ENCODE measurements at places on chromosomes 13 and 19.

GRCh38 chr13:113471844-113472243 lies 18.6 kb upstream of the ADPRHL1 start:
- no peak for DNase-seq

GRCh38 chr13:107531816-107532215 lies 683.5 kb downstream of the LIG4 start:
- no peak for DNase-seq

GRCh38 chr19:8041531-8041931 lies 11.0 kb upstream of the CCL25 start:
- DNase-seq: no peak

- DNase-seq: no peak
Observed at GRCh38 chr19:31947436-31948115, 397.8 kb upstream of the ZNF507 start.

DNA sequence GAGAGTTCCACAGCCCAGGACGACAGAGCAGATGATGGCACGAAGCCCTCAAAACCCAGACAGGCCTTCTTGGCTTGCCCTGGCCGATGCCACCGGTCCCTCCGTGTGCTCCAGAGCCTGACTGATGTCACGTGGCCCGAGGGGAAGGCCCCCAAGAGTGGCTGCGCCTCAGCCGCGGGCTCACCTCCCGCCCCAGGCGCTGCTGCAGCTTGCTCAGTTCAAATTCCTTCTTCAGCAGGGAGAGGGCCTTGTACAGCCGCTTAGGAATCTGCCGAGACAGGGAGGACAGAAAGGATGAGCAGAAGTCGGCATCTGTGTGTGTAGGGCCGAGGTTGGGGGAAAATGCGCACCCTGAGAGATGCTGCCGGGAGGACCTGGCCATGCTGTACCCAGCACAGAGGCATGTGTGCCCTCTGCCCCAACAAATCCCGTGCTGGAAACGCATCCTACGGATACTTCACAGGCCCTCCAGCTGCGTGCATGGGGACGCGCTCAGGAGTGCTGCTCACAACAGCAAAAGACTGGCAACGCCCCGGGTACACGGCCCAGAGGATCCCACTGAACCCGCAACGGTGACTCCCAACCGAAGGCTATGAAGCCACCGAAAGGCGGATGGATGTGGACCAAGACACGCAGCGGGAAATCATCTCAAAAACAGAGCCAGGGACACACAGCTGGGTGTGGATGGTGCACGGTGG lies 12.9 kb downstream of the LONP1 start:
- DNase-seq: no peak

GRCh38 chr13:73520566-73521289 lies 461.9 kb downstream of the KLF5 start:
- no peak for DNase-seq

- DNase-seq: no peak
Observed at GRCh38 chr13:79658333-79658975, 177.5 kb downstream of the NDFIP2 start.

- DNase-seq: no peak
Observed at GRCh38 chr13:61247149-61247936, 168.3 kb downstream of the PCDH20 start.

DNA sequence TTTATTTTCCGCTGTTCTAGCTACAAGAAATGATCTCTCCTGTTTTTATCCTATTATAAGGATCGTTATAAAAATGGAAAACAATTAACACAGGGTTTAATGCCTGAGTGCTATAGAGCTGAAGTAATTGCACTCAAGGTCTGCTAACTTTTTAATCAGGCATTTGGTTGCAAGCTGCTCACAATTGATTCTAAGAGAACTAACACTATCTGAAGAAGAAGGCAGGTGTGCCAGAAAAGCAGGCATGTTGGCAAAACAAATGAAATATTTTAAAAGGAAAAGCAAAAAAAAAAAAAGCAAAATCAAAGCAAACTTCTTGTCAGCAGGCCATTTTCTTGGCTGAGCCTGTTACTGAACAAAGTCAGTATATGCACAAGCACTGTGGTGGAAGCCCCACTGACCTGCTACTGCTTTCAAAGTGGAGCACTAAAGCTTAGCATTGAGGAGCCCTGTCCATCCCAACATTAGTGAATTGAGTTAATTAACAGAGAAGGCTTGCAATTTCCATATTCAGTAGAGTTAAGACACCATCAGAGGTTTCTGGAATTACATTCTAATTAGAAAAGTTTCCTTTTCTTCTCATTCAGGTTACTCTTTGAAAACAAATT lies 574.2 kb downstream of the PCDH9 start:
- no peak for DNase-seq

DNA sequence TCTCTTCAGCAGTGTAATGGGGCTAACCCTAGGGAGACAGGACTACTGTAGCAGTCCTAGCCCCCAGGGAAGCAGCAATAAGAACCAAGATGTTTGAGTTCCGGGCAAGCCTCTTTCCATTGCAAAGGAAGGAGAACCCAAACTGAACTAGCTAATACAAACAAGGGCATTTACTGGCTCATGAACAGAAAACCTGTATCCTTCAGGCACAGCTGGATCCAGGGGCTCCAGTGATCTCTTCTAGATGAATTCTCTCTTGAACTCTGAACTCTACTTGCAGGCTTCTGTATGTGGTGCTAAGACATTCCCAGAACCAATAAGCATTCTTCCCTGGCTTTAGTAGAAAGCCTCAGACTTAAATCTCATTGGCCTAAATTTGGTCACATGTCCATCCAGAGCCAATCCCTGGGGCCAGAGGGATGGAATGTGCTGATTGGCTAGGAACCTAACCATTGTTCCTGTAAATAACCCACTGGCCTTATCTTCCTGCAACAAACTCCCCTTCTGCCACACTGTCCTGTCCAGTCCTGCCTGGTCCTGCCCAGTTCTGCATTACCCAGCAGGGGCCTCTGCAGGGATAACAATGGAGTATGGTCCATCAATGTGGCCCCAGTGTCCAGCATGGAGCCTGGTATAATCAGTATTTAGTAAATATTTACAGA lies 3.9 kb upstream of the PODNL1 start:
- no peak for DNase-seq

DNA sequence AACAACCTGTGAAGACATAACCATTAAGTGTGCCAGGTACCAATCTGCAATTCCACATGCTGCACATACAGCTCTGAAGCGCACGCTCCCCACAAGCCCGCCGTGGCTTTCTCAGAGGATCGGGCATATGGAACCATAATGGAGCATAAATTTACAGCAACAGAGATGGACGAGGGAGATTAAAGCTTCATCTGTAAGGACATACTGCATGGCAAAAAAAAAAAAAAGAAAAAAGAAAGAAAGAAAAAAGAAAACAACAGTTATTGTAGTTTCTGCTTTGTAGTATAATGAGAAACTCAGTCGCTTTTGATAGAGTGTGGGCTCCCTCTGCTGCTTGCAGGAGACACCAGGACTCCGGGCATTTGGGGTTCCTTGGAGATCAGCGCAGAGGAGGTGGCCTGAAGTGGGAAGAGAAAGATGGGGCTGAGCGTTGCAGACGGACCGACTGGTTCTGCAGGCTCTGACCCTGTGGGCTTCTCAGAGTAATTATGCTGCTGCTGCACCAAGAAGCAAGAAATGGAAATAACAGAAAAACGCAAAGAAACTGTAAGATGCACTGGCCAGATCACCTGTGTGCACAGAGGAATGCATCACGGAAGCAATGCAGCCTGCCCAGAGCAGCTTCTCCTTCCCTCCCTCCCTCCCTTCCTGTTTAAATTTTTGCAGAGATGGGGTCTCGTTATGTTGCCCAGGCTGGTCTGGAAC lies 10.8 kb upstream of the PDCD5 start:
- peak; percentile 65 for DNase-seq

- no peak for DNase-seq
Observed at GRCh38 chr13:114259374-114259773, 22.0 kb upstream of the UPF3A start.

DNA sequence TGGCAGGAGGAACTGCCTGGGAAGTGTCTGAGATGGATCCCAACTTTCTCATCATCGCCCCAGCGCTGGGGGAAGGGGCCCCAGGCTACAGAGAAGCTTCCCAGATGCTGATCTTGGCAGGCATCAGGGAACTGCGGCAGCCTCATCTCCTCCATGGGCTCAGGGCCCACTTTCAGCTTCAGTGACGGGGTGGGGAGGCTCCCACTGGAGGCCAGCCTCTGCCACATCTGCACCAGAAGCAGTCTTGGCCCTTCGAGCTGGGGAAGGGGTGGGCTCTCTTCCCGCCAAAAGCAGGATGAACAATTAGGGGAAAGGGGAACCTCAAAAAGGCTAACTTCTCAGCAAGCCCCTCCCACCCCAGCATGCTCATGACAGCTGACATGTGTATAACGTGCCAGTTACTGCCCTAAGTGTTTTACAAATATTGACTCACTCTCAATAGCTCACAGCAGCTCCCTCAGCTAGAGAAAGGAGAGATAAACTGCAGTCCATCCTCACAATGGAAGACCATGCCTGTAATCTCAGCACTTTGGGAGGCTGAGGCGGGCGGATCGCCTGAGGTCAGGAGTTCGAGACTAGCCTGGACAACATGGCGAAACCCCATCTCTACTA lies 7.1 kb upstream of the S1PR2 start:
- no peak for DNase-seq

DNA sequence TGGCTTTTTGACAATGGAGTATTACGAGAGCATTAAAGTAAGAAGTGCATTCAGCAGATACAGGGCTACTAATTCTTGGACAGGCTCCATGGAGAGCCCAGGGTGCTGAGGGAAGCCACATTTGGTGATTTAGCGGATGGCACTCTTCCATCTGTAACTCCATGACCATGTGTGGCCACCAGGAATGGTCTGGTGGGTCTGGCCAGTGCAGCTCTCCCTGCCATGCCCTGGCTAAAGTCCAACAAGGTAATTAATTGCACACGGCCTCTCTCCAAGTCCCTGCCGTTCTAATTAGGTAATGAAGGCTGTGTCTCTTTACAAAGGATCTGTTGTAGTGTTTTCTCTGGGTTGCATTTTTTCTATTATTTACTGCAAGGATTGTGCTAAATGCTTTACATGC lies 4.3 kb upstream of the ZFR2 start:
- DNase-seq: no peak

DNA sequence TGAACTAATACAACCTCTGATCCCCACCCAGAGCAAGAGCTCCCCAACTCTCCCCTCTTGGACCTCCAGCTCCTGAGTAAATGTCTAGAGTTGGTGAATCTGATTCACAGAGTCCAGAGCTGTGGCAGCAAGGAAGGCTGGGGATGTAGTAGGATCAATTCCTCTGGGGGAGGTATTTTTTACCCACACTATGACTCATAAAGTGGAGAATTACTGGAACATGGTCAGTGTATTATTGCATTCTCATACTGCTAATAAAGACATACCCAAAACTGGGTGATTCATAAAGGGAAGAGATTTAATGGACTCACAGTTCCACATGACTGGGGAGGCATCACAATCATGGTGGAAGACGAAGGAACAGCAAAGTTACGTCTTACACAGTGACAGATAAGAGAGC lies 496.7 kb downstream of the EFNB2 start:
- DNase-seq: no peak

- no peak for DNase-seq
Observed at GRCh38 chr13:96273196-96273595, 183.3 kb downstream of the HS6ST3 start.

- DNase-seq: no peak
Observed at GRCh38 chr13:33245505-33246158, 39.9 kb downstream of the STARD13 start.

- DNase-seq: peak; percentile 65
Observed at GRCh38 chr19:48674216-48674809, 1.5 kb upstream of the NTN5 start.

DNA sequence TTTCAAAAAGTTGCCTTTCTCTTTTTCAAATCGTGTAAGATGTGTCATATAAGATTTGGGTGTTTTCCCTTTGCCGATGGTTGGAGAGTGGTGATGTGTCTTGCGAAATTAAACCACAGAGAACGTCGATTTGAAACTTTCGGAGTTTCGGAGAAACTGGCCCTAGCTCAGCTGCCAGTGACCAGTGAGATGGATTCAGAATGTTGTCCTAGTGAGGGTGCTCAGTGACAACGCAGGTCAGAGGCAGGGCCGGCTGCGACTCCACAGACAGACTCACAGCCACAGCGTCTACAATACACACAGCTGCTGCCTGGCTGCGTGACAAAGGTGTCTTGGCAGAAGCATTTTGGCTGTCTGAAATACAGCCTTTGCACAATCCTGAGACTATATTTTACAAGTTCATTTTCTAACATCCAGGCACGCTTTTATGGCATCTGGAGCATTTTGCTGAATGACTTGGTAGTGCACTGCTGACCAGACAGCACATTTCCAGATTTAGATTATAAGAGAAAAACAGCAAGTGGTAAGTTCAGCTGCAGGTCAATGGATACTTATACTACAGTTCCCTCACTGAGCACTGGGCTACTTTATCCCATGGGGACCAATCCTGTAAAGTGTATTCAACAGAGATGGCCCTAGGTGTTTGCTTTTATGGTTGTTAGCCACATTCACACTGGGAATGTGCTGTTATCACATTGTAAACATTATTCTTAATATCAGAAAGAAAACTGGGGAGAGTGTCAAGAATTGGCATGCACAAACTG lies 207.5 kb downstream of the KCNRG start:
- DNase-seq: no peak

- no peak for DNase-seq
Observed at GRCh38 chr19:41811036-41811435, 14.6 kb downstream of the CEACAM3 start.

GRCh38 chr19:18440415-18440877 lies 2.5 kb upstream of the ISYNA1 start:
- DNase-seq: no peak
